SK-N-SH (cell line): ENCODE measurements at places on chromosomes 3 and 15.

GRCh38 chr3:47681016-47681415, 100.7 kb downstream of the SMARCC1 start:
- DNase-seq = no peak

DNA sequence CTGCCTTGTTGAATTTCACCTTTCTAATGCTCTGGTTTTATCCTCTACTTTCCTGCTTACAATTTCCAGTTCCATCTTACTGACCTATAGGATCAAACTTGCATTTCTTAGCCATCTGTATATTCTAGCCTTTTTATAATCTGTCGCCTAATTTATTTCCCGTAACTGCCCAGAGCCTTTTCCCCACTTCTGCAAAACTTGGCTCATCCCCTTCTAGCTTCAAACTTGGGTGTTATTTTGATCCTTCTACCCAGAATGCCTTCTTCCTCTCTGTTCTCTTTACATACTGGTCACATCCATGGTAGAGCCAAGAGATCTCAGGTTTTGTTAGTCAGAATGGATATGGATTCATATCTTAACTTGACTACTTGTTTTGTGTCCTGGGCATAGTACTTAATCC, 2.6 kb downstream of the SACM1L start:
- no peak for DNase-seq

- no peak for DNase-seq
Measured at GRCh38 chr15:60569596-60569995, 90.7 kb upstream of the ICE2 start.

GRCh38 chr3:13581485-13582365, 32.8 kb downstream of the FBLN2 start:
- no peak for DNase-seq

DNA sequence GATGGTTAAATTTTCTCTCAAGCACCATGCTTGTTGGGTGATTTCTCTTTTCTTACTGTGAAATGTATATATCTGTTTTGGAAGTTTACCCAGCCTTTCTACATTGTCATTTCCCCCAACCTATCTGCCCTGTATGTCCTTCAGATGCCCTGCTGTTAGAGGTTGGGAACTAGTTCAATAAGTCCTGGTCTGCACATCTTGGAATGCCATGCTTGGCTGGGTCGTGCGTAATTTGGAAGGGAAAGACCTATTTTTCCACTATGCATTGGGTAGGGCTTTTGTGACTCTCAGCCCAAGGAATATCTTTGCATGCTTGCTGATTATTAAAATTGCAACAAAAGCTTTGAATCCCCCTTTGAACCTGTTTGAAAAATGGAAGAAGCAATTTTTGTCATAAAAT, 63.8 kb downstream of the TRIM71 start:
- no peak for DNase-seq

DNA sequence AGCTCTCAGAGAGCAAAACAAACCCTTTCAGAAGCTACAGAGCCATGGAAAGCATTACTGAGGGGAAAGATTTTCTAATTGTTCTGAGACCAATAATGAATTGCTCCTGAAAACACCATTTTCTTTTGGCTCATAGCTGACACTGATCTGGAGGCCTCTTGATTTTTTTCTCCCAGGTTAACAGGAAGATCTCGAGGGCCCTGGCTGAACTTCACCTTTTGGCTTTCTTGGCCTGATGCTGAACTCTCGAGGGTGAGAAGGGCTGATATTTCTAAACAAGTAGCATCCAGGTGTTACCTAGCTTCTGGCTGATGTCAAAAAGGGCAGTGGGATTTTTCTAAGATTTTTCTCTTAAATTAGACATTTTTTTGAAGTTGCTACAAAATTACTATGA, 19.9 kb upstream of the NFKBIZ start:
- no peak for DNase-seq

DNA sequence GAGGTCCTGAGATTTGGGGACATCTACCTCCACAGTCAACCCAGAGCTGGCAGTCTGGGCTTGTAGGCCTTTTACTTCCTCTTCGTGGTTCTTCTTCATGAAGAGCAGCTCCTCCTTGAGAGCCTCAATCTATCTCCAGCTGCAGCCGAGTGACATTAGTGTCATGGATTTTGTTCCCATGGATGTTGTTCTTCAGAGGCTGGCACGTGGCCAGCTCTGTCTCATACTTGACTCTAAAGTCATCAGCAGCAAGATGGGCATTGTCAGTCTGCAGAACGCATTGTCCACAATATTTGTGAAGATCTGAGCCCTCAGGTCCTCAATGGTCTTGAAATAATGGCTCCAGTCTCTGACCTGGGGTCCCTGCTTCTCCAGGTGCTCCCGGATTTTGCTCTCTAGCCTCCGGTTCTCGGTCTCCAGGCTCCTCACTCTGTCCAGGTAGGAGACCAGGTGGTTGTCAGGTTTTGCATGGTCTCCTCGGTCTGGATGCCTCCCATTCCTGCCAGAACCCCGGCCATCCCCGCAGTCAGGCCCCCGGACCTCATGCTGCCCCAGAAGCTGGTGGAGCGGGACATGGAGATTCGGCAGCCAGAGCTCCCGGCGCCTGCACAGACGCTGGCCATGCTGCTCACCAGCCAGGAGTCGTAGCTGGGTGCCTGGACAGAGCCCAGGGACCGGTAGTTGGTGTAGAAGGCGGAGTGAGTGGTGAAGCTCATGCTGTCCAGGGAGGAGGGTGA, 3.4 kb upstream of the CCNL1 start:
- no peak for DNase-seq

- no peak for DNase-seq
Measured at GRCh38 chr15:57992761-57993355, 72.7 kb downstream of the ALDH1A2 start.

DNA sequence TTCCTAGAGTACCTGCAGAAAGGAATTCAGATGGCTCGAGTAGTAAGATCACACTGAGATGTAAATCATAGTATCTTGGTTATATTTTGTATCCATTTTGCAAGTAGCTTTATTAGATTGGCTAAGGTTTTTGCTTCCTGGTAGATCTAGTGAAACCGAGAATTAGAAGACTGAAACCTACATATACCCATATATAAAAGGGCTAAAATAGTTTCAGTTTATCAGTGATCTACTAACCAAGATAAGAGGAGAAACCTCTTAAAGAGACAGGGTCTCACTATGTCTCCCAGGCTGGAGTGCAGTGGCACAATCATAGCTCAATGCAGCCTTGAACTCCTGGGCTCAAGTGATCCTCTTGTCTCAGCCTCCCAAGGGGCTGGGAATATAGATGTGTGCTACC, 135.3 kb downstream of the PCCB start:
- no peak for DNase-seq

- DNase-seq = no peak
Measured at GRCh38 chr3:192642651-192643050, 84.7 kb downstream of the FGF12 start.

GRCh38 chr3:18445401-18446148, 20.4 kb upstream of the SATB1 start:
- peak; percentile 70 for DNase-seq

DNA sequence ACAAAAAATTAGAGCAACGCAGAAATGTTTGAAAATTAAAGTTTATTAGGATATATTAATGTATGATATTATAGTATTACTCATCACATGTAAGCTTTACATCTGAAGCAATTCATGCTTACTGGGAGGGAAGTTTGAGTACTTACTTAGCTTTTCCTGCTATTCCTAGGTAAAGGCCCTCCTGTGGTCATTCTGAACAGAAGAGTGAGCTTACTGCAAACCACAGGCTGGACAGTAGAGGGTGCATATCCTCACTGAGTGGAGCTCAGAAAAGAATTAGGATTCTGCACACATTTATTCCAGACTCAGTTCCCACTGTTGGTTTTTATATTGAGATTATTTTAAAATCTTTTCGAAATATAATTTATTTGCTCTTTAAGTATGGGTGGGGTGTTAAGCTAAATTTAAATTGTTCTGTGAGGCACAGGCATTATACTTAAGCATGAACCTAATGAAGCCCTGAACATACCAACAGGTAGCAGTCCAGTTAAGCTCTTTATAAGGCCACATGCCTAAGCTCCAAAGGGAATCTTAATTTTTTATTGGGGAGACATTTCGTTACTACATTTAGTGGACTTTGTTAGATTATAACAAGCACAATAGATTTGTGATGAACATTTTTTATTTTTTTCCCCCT, 10.2 kb downstream of the MRPS22 start:
- DNase-seq = peak; percentile 53

DNA sequence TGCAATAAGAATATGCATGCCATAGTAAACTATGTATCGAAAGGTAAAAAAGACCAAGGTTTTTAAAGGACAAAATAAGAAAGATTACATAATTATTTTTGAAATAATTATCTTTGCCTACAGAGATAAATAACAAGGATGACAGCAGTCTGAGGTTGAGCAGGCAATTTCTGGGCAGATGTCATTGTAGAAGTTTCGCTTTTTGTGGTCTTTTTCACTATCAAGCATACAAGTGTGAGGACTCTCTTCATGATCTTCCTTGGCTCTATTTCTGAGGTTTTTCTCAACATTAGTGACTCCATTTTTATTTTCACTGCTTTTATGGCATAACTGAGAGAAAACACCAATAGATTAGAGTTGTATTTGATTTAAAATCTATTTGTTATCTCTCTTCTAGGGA, 1337.9 kb upstream of the EPHA6 start:
- no peak for DNase-seq

DNA sequence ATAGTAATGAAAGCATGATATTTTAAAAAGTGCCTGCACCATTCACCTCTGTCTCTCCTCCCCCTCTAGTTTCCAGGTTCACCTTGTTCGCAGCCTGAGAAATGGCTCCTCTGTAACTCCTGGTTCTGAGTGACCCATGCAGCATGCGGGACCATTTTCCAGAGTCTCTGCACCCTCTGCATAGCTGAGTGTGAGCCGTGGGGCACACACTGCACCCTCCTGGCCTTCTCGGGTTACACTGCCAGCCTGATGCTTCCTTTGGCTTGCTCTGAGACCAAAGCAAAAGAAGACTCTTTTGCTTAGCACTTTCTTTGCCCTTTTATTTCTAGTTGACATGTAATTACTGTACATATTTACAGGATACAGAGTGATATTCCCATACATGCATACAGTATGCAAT, 287.3 kb downstream of the GABRG3 start:
- DNase-seq = no peak

DNA sequence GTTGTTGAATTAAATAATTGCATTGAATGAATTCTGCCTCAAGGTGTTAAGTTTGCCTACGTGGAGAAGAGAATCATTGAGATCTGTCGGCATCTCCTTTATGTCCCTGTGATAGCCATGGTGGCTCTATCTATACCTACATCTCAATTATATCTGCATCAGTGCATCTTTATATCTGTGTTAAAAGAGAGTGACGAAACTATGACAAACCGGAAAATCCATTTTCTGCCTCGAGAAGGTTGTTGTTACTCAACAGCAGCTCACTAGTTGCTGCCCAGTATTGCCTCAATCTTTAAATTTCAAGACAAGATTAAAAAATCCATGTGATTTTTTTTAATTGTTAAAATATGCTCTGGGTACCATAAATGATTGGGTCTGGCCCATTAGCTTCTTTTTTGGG, 58.7 kb downstream of the GUCA1C start:
- no peak for DNase-seq

- no peak for DNase-seq
Measured at GRCh38 chr3:179991104-179991503, 45.6 kb downstream of the PEX5L start.

GRCh38 chr15:89443581-89443980, 52.8 kb downstream of the RHCG start:
- DNase-seq = no peak
